Smooth muscle cell of bladder (primary cell): ENCODE measurements at places on chromosomes 2 and 18. TPM values are rescaled to one million over a fixed set of nuclear protein-coding genes. Genes with fewer than 3 reads are reported as not detected.

Gene ERBB4
- under 0.01 TPM in 1 of 2 replicates, not detected in the other for total RNA-seq

Gene NEU2
- total RNA-seq: not detected in 2 replicates

Gene OSBPL6
- total RNA-seq: 1.1 and 1.4 TPM in 2 replicates

Gene RMDN2
- total RNA-seq: 3.8 and 7.9 TPM in 2 replicates

Gene FEV
- not detected in 2 replicates for total RNA-seq

Gene TGIF1
- total RNA-seq: 179 and 187 TPM in 2 replicates

Gene EFR3B
- total RNA-seq: 0.71 and 1.4 TPM in 2 replicates

Gene LONRF2
- total RNA-seq: 0.28 TPM in 2 replicates

Gene FAM168B
- 69.1 and 95.1 TPM in 2 replicates for total RNA-seq

Gene CXCR1
- total RNA-seq: not detected in 2 replicates

Gene UGT1A8
- 0.37 and 0.71 TPM in 2 replicates for total RNA-seq

Gene MOGAT1
- not detected in 2 replicates for total RNA-seq

Gene DES
- 0.71 and 3.7 TPM in 2 replicates for total RNA-seq

Gene MOCOS
- total RNA-seq: 10.9 and 11.0 TPM in 2 replicates

Gene PAIP2B
- 0.85 and 0.92 TPM in 2 replicates for total RNA-seq

Gene FTCDNL1
- 0.92 and 1.00 TPM in 2 replicates for total RNA-seq
